ENCODE measurements at places on chromosomes 6 and 20.

- no peak for DNase-seq
These were observed 93.0 kb upstream of the DOK5 start for GRCh38 chr20:54382419-54382818.

DNA sequence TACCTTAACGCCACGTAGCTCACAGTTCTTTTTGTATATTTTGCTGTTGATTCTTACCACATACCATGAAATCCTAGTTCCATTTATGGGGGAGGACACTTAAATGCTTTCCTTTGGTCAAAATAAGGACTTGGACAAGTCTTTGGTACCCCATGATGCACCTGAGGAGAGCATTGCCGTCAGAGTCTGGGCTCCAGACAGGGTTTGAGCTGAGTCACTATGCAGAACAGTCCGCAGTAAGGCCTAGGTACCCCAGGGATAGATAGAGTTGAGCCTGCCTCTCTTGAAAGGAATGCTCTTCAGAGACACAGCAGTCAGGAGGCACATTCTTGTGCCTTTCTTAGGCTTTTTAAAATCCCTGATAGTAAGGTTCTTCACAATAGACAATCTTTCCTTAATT, 6.0 kb downstream of the PARD6B start:
- no peak for DNase-seq

DNA sequence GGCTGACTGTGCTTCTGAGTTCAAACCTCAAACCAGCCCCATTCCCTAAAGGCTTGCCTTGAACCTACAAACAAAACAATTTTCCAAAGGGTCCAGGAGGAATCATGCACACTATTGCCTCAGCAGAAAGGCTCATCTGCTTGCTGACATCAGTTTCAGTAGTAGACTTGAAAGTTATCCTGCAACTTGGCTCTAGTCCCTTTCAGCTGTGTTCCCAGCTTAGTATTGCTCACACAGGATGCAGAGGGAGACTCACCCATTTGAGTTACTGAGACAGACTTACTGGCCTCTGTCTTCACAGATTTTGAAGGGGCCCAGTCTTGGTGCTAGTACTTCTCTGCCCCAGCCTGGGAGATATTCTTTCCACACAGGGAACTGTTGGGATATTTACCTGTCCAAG, 38.5 kb upstream of the TFB1M start:
- no peak for DNase-seq

- no peak for DNase-seq
These were observed 19.1 kb downstream of the IPCEF1 start for GRCh38 chr6:154337406-154338005.

DNA sequence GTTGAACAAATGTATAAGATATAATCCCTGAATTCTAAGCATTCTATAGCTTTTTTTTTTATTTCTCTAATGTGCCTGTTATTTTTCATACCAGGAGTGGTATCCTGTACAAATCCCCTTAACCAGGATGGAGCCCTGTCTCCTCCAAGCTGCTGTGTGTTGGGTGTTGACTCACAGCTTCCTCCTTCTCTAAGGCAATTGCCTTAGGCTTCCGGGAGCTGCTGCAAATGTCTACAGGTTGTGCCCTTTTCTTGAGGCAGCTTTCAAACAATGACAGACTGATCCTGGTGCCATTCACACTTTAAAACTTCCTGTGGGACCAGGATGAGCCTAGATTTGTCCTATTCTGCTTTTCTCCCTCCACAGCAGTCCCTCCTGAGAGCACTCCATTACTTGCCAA, 173.2 kb downstream of the BTBD3 start:
- DNase-seq: no peak

DNA sequence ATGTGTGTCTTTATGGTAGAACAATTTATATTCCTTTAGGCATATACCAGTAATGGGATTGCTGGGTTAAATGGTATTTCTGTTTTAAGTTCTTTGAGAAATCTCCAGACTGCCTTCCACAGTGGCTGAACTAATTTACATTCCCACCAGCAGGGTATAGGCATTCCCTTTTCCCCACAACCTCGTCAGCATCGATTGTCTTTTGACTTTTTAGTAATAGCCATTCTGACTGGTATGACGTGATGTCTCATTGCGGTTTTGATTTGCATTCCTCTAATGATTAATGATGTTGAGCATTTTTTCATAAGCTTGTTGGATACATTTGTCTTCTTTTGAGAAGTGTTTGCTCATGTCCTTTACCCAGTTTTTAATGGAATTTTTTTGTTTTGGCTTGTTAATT, 5.3 kb upstream of the TASP1 start:
- no peak for DNase-seq

Data from eye (tissue), 1 donor.